GM12891 (cell line): ENCODE measurements at places on chromosomes 7 and 10.

DNA sequence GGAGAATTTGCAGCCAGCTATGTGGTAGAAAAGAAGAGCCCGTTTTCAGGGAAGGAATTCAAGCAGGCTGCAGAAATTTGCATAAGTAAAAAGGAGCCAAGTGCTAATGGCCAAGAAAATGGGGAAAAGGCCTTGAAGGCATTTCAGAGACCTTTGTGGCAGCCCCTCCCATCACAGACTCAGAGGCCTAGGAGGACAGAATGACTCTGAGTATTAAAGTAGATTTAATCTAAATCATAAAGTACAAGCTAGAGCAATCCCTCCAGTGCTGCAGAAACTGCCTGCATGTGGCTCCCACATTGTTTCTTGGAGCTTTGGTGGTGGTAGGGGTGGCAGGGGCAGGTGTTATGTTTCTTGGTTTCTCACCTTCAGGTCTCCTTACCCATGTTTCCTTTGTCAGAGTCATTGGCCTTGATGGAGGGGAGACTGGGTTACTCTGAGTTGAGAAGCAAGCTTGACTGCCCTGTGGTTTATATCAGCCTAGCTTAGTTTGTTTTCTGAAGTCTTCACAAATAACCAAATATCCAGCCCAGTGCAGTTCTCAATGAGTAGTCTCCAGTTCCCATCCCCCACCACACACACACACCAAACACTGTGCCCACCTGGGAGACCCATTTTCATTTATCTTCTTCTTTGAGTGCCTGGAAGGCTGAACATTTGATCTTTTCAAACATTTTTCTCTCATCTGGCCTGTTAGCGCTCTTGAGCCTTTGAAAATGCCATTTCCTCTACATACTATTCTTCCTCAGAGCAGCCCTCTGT is 34.5 kb downstream of the ITPRIP start:
- no peak for DNase-seq

DNA sequence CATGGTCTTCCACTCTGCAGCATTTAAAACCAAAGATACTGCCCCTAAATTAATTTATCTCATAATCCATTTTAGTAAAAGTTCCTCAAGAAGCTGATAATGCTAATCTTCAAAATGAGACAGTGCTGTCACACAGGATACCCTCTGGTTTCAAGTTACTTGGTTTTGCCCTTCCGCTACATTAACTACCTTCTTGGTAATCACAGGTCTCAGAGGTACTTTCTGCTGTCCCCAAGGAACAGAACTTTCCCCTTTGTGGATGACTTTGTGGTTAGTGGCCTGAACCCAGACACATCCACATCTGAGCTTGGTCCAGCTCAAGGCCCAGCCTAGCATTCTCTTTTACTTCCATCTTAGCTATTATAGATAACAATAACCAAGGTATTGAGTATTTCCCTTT is 88.8 kb upstream of the TMEM26 start:
- no peak for DNase-seq

DNA sequence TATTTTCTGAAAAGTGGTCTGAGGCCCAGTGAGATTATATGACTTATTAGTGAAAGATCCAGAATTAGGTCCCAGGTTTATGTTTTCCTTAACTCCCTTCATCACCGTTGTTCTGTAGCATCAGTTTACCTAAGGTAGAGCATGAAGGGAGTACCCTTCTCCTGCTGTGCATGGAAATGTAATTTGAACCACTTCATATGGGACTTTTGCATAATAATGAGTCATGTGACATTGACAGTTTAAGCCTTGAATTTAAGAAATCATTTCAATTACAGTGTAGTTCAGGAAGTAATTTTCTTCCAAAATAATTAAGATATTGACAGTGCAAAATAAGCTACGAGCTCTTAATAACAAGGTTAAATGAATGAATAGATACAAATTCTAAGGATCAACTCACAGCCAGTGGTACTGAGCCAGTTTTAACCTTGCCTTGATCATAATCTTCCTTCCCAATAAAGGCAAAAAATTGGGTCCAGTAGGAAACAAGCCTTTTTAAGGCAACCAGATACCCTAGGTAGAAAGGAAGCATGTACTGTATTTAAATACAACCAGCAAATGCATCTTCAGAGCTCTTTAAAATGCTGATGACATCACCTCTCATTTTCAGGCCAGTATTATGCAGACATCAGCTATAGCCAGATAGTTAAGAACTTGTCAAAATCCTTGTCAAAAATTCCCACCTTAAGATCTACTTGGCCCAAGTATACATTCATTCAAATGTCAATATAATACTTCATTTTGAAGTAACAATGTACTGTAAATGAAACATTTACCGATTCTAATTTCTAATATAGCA is 48.8 kb upstream of the DKK1 start:
- no peak for DNase-seq

- no peak for DNase-seq
Measured at GRCh38 chr10:130361351-130362105, 225.3 kb downstream of the GLRX3 start.

DNA sequence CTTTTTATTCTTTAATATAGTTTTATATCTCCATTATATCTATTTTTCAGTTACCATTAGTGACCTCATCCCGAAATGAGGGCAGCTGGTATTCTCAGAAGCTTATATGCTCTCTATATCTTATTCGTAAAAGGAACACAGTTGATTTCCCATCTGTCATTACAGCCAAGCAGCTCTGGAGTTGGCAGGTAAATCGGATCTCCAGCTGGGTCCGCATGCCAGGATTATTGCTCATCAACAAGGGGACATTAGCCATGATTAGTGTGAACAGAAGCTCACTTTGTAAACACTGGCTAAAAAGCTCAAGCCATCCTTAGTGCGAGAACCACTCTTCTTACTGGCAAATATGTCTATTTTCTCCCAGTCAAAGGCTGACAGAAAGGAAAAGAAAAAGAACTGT is 180.3 kb downstream of the NPSR1 start:
- no peak for DNase-seq

DNA sequence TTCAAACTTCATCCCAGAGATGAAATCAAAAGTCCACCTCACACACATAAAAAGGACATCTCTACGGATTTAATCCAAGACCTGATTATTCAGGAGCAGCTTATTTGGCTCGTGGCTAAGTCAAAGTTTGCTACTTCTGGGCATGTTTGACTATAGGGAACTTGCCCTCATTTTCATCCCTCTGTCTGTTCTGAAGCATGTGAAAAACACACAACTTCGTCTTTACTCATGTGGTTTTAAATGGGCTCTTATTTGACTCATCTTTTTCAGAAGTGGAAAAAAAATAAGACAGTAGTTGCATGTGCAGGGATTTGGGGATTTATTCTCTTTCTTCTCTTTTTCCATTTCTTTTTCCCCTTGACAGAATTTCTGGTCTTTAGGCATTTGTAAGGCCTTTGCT is 295.9 kb downstream of the TFEC start:
- no peak for DNase-seq

DNA sequence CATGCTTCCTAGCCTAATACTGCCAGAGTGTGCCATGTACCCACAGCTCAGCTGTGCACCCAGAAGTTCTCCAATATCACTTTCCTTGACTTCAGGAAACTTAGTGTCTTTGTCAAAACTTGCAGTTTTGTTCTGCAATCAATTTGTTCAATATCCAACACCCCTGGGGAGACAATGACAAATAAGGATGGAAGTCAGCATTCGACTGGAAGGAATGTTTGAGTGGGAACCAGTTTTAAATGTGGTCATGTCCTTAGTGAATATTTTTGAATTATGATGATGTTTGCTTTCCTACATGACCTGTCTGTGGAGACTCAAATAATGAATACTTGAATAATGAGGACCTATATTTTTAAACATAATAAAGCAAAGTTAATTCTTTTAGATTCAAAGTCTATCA is 112.0 kb downstream of the ANK3 start:
- DNase-seq = no peak

DNA sequence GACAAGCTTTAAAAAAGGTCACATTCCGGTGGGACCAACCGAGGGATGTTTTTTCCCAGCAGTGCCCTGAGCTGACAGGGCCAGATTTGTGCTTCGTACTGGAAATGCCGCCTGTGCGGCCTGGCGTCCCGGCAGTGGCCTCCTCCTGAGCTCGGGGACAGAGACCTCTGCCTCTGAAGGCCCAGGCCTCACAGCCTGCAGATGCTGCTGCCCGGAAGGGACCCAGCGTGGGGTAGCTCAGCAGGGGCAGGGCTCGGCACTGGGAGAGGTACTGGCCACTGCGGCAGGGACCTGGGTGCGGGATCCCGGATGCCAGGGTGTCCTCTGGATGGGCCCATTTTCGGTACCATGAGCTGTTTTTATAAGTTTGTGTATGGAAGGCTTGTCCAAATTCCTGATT is 52.4 kb upstream of the CFAP46 start:
- no peak for DNase-seq

DNA sequence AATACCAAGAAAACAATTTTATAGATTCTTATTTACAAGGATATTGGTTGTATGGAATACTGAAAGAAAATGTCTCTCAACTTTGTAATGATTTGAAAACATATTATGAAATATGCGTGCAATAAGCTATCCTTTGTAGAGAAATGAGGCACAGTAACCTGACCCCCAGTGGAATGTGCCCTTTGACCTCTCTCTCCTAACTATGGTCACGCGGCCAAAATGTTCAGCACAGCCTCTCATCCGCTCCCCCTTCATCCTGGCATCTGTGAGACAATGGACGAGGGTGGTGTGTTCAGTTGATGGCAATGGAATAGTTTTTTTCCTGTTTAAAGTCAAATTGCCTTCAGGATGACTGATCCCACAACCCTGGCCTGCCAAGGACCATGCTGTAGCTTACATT is 13.3 kb downstream of the BEND7 start:
- no peak for DNase-seq

DNA sequence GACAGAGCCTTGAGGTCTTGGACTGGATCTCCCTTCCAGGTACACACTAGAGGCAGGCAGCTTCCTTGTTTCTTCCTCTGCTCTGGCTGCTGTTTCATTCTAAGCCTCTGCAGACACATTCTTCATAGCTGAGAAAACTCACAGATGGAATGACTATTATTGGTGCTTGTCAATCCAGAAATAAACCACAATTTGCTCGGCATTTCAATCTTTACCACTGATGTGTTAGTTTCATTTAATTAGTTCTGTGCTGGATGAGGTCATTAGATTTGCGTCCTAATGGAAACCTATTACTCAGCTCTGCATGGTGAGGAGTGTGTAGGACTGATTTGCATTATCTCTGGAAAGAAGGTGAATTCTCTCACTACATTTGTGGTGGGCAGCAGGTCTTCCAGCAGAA is 392.5 kb downstream of the NRG3 start:
- no peak for DNase-seq

- no peak for DNase-seq
Measured at GRCh38 chr7:80279760-80280159, 145.1 kb downstream of the GNAI1 start.

- no peak for DNase-seq
Measured at GRCh38 chr7:128373606-128374005, 12.1 kb upstream of the PRRT4 start.

GRCh38 chr7:24910551-24911212 is 69.3 kb downstream of the OSBPL3 start:
- DNase-seq = no peak

- no peak for DNase-seq
Measured at GRCh38 chr10:120217736-120218135, 239.3 kb upstream of the PLPP4 start.

- no peak for DNase-seq
Measured at GRCh38 chr7:142457146-142457703, 199.4 kb upstream of the PRSS58 start.

GRCh38 chr7:71096351-71096750 is 35.6 kb upstream of the GALNT17 start:
- DNase-seq = no peak

DNA sequence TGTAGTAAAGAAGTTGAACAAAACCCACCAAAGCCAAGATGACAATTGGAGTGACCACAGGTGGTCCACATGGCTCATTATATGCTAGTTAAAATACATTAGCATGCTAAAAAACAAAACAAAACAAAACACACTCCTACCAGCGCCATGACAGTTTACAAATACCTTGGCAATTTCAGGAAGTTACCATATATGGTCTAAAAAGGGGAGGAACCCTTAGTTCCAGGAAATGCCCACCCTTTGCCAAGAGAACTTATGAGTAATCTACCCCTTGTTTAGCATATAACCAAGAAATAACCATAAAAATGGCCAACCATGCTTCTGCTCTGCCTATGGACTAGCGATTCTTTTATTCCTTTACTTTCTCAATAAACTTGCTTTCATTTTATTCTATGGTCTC is 979.1 kb upstream of the POT1 start:
- no peak for DNase-seq

DNA sequence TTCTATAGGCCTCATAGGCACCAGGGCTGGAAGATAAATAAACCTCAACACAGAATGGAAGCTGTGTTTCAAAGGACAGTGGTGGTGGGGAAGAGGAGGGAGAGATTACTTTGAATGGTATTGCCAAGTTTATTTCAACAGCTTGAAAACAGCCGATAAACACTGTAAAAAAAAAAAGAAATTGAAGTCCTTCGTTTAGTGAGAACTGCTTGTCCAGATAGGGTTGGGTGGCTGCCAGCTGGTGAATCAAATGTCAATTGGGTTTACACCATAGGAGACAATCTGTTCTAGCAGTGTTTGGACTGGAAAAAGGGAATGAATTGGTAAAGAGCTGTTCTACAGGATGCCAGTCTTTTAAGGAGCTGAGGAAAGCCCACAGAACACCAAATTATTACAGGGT is 254.8 kb downstream of the PHF14 start:
- no peak for DNase-seq

DNA sequence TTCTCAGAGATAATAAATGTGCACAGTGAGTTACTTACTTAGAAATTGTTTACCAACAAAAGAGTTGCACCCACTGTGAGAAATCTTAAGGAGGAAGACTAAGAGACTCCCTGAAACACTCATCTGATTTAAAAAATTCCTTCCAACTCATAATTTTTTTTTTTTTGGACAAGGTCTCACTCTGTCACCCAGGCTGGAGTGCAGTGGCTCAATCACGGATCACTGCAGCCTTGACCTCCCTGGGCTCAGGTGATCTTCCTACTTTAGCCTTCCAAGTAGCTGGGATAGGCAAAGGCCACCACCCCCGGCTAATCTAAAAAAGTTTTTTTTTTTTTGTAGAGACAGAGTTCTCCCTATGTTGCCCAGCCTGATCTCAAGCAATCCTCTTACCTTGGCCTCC is 36.0 kb downstream of the MALSU1 start:
- no peak for DNase-seq

GRCh38 chr10:116850058-116850611 is 836 bp downstream of the ENO4 start:
- no peak for DNase-seq

DNA sequence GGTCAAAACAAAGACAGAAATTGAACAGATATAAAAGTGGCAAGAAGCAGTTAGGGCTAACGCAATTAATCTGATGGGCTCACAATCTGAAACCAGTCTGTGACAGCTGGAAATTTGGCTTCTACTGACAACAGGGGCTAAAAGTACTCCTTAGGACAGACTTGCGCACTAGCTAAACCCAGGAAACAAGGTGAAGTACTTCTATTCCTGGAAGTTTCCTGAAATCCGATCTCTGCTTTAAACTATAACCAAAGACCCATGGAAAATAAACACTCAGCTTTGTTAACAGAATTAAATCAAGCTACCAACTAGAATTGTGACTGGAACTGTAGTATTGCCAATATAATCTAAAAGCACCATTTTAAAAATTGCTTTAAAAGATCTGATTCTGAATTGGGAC is 520.2 kb upstream of the ZWINT start:
- no peak for DNase-seq
